ENCODE measurements at places on chromosomes 5 and 9.

- peak; percentile 19 for DNase-seq
Observed at GRCh38 chr9:13705918-13706317, 426.4 kb upstream of the MPDZ start.

GRCh38 chr5:40478766-40479165 lies 200.9 kb upstream of the PTGER4 start:
- no peak for DNase-seq

DNA sequence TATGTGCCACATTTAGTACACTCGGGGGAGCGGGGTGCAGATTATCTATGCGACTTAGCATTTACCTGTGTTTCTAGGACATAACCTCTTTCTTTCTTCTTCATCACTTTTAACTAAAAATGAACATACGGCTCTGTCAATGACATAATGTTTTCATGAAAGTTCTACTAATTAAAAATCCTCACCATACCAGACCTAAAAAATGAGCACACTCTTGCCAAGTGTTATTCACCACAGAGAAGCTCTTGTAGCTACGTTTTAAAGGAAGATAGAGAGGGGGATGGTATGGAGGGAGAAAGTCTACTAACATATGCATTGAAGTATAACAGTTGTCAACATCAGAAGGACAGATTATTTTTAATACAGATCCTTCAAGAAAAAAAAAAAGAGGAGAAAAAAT lies 1.6 kb downstream of the CDH10 start:
- DNase-seq, result no peak

DNA sequence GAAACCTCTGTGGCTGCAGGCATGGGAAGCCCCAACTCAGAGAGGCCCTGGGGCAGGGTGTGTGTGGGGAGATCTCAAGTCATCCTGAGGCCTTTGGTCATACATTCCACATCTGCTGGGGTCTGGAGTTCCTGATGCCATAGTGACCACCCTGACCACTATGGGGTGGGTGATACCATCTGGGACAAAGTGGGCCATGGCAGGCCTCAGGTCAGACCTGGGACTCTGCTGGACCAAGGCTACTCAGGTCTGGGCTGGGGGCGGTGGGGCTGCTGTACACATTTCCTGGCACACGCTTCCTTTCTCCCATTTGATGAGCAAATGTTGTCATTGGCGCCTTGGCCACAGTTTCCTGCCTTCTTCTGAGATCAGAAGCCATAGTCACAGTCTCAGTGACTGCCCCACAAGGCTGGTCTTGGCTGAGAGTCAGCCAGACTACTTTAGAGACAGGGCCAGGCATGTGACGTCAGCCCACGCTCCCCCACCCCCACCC lies 15.1 kb upstream of the ACSL6 start:
- DNase-seq, result no peak

- DNase-seq, result no peak
Observed at GRCh38 chr5:150286820-150287219, 2.8 kb downstream of the CAMK2A start.

- no peak for DNase-seq
Observed at GRCh38 chr5:68942169-68942568, 151.6 kb upstream of the SLC30A5 start.

GRCh38 chr5:8961956-8962355 lies 583.9 kb downstream of the SEMA5A start:
- DNase-seq, result no peak

DNA sequence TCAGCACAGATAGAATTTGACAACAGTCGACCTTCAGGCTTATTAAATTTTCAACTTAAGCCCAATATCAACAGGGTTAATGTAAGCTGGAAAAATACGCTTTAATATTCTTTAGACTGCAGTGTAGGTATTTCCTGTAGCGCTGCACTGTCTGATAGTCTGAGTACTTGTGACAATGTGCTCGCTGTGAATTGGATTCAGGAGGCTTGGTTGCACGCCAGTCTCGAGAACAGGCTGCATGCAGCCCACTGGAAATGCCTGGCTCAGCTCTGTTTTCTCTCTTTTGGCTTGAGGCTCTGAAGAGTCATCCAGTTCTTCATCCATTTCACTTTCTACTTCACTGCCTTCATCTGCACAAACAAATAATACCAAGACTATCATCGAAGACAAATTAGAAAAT lies 300.9 kb downstream of the RFX3 start:
- DNase-seq, result no peak

- DNase-seq, result peak; percentile 17
Observed at GRCh38 chr5:100232736-100233135, 302.4 kb upstream of the FAM174A start.

GRCh38 chr5:173968154-173968797 lies 20.7 kb upstream of the C5orf47 start:
- no peak for DNase-seq

- DNase-seq, result no peak
Observed at GRCh38 chr9:70177121-70177520, 81.7 kb upstream of the SMC5 start.

DNA sequence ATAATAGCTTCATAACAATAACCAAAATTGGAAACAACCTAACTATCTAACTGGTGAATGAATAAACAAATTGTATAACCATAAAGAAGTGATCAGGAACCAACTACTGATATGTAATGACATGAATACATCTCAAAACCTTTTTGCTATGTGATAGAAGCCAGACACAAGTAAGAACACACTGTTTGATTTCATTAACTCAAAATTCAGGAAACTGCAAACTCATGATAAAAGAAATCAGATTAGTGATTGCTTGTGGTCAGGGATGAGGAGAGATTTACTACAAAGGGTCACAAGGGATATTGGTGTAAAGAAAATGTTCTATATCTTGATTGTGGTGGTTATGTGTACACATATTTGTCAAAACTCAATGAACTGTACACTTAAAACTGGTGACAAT lies 22.6 kb upstream of the BRINP1 start:
- DNase-seq, result no peak

DNA sequence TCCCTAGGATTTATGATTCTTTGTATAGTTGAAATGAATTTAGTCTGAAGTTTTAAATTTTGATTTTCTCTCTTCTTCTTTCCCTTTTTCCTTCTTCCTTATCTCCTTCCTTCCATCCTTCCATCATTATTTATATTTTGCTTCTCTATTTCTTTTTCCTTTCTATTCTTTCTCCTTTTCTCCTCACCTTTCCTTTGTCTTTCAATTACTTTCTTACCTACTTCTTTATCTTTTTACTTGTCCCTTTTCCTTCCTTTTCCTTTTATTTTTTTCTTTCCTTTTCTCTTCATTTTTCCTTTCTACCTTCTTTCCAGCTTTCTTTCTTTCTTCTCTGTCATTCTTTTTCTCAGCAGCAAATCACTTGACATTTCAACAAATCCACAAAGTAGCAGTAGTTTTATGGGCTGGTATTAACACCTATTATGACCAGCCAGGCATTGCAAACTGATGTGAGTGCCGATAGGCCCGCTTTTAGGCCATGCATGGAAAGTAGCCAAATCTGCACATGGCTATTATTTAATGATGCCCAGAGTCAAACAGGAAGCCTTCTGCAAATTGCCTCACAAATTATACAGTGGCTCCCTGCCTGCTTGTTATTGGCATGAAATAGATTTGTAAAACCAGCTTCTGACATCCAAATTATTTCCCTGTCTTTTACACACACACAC lies 37.1 kb upstream of the NR3C1 start:
- DNase-seq, result no peak

DNA sequence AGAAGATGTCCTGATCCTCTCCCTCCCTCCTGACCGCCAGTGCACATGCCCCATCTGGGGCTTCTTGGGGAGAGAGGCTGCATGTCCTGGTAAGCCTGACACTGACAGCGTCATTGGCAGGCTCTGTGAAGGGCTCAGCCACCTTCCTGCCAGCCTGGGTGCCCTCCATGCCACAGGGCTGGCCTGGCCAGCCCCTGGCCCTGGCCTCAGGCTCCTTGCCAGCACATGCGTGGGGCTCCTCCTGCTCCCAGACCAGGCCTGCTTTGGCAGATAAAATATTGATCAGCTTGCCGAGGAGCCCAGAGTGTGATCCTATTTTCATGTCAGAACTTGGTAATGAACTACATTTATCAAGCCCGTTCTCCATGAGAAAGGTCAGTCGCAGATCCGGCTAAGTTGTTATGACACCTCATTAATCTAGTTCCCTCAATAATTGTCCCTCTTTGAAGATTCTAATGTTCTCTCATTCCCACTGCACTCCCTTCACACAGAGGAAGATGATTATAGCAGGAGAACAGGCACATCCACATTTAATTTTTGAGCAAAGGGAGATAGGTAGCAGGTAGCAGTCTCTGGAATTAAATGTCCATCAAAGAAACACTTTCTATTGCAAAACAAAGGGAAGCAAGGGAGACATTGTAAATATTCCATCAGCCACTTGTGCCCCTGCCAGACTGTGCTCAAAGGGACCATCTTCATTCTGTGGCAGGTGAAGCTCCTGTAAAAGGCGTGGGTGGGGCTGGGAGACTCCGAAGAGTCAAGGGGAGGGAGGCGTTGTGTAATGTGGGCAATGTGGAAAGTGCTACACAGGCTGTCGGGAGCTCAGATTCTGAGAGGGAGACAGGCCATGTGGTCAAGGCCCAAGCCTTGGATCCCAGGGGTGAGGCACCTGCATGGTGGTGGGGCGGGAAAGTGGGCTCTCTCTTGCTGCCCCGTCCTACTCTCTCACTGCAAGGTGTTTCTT lies 272.0 kb downstream of the HSPA4 start:
- DNase-seq, result no peak

DNA sequence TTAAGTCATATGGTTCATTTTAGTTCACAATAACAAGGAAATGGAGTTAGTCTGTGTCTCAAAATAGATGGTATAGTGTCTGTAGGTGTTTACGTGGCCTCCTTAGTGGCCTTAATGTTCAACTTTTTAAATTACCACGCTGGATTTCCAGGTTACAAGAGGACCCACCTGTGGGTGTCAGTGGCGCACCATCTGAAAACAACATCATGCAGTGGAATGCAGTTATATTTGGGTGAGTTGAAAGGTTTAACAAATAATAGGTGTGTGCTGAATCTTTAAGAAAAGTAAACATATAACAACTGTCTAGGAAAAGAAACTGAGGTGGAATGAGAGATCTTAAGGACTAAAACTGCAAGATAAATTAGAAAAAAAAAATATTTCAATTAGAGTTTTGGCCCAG lies 2.9 kb downstream of the UBE2B start:
- no peak for DNase-seq

DNA sequence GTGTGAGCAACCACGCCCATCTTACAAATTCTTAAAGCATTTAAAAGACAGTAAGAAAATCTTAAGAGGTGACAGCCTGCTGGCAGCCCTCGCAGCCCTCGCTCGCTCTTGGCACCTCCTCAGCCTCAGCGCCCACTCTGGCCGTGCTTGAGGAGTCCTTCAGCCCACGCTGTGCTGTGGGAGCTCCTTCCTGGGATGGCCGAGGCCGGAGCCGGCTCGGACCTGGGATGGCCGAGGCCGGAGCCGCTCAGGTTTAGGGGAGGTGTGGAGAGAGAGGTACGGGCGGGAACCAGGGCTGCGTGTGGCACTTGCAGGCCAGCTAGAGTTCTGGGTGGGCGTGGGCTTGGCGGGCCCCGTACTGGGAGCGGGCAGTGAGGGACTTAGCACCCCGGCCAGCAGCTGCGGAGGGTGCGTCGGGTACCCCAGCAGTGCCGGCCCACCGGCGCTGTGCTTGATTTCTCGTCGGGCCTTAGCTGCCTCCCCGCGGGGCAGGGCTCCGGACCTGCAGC lies 9.3 kb upstream of the ECM2 start:
- DNase-seq, result no peak

All from NCI-H1694 treated with DMSO at 0.1 percent for 48 hours (cell line).